Activated CD4-positive, alpha-beta T cell treated with anti-CD3 and anti-CD28 coated beads, Interleukin-2, Interleukin-6, amounts not matched to agents 100 ng/mL and 50 ng/mL, durations not matched to agents 16 hours and 8 hours (primary cell): ENCODE measurements at places on chromosomes 2 and 18.
A peak's percentile ranks its signal among the peaks of the same experiment; 100 is the strongest.

- no peak for DNase-seq
These were observed 32.4 kb upstream of the NCK2 start for GRCh38 chr2:105712166-105712915.

GRCh38 chr2:223050900-223051504, 988 bp upstream of the KCNE4 start:
- no peak for DNase-seq

DNA sequence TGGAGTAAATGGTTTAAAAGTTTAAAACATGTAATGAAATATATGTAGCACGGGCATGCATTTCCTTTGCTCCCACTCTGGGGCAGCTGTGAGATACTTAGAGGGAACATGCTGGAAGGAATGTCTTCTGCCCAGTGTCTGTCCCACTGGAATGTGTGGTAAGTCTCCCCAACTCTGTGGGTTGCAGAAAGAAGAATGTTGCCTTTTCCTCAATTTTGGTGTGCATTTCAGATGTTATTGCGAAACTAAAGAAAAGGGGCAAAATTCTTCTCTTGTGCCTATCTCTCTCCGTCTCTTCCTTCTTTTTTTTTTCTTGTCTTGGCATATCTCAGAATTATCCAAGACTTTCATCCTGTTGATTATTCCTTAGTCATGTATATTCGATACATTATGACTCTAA, 201.1 kb downstream of the SH3RF3 start:
- no peak for DNase-seq

- DNase-seq, result no peak
These were observed 19.3 kb downstream of the GEMIN6 start for GRCh38 chr2:38797250-38797676.

DNA sequence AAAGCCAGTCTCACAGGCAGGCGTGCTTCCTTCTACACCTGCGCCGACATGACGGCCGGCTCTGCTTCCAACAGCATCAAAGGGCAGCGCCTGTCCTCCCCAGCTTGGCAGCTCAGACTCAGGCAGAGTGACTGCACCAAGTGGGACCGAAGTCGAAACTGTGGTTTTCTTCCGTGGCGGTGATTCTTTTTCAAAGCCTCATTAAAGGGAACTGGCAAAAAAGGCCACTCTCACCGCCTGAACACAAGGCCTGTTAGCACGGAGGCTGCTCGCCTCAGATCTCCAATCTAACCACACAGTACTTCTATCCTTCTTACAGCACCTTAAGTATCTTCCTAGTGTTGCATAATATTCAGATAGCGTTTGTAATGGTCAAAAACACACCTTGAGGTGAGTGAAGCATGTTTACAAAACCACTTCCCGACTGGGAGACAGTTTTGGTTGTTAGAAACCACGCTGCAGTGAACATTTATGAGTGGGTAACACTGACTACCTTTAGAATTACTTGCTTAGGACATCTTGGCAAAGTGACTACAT, 236.4 kb downstream of the HDAC4 start:
- DNase-seq, result peak; percentile 44

GRCh38 chr2:171432969-171433762, 624 bp downstream of the METTL8 start:
- DNase-seq, result peak; percentile 65

- DNase-seq, result no peak
These were observed 21.4 kb downstream of the CCL20 start for GRCh38 chr2:227834916-227835650.
